Cardiac ventricle fibroblast (primary cell): ENCODE measurements at places on chromosomes 12 and 14. TPM values are rescaled to one million over a fixed set of nuclear protein-coding genes. Genes with fewer than 3 reads are reported as not detected.

Gene TTC7B
- 18.2 and 22.1 TPM in 2 replicates for total RNA-seq

Gene TMEM132C
- total RNA-seq, result 5.9 and 6.5 TPM in 2 replicates

Gene AREL1
- total RNA-seq, result 13.5 and 16.3 TPM in 2 replicates

Gene SUOX
- total RNA-seq, result 13.0 and 18.5 TPM in 2 replicates

Gene GARIN6
- total RNA-seq, result not detected in 2 replicates

Gene A2ML1
- not detected in 2 replicates for total RNA-seq
